ENCODE measurements at places on chromosomes 12 and 14.

DNA sequence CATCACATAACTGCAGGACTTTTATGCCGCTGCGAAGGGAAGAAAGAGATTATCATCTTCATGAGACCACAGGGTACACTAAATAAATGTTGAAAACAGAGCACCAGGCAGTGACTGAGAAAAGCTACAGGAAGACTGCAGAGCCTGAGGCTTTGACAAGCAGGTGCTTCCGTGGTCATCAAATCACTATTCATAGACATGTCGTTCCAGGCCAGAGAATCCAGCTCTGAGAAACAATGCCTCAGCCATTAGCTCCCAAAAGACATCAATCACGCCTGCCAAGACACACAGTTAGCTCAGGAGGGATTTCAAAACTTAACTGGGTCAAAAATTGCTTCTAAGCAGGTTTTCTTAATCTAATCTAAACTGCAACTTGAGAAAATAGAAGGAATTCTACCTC is 47.2 kb upstream of the GARIN6 start:
- DNase-seq = no peak

DNA sequence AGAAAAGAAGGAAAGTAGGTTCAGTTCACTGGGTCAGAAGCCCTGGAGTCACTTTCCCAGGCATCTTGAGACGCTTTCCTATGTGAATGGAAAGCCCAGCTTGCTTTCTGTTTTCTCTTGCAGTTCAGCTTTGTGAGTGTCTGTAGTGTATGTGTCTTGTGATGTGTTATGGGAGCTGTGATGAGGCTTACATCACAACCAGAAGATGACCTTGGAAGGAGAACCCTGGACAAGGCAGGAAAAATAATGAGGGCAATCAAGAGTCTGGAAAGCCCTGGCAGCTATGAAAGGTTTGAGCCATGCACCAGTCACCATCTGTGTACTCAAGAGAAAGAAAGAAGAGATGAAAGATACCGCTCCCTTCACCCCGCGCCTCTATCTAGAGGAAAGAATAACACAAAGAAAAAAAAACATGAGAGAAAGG is 35.2 kb upstream of the PTGR2 start:
- no peak for DNase-seq

DNA sequence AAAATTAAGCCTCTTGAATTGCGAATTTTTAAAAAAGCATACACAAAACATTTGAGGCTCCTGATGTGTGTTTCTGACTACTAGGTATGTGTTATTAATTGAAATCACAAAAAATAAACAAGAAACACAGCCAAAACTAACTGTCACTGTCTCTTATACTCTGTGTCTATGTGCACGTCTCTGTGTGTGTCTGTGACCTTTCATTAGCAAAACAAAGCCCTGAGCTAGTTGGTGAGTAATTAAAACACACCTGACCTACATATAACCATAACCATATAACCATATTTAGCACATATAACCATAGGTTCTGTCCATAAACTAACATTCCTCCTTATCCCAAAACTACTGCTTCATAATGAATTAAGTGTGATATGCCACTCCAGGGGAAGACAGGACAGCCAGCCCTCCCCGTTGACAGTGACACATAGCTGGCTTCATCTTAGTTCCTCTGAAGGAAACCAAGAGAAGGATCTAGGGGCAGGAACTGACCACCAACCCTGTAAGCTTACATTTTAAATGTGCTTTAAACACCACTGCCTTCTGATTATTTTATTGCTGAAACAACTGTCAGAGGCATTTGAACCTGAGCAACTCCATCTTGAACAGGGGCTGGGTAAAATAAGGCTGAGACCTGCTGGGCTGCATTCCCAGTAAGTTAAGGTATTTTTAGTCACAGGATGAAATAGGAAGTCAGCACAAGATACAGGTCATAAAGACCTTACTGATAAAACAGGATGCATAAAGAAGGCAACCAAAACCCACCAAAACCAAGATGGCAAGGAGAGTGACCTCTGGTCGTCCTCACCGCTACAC is 106.7 kb downstream of the PPP2R5E start:
- no peak for DNase-seq

DNA sequence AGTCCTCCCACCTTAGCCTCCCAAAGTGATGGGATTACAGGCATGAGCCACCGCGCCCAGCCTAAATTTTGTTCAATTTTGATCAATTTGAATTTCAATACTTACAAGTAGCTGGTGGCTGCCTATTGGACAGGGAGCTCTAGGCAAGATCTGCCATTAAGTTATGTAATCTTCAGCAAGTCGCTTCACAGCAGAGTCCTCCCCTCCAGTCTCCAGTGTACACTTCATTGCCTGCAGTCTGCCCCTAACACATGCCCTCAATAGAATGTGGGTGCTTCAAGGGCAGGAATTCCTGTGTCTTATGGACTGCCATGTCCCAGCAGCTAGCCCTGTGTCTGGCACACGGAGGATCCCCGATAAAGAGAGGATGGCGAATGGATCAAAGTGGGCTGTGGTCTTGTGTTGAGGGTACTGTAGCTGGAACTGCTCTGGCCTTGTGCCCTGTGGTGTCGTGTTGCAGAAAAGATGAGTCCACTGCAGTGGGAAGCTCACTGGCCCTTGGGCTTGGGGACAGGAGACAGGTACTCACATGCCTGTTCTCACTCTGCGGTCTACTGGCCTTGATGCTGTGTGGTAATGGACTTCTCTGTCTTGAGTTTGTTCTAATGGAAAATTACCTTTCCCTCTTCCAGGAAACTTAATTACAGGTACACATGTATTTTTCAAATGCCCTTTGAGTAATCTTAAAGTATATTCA is 67.6 kb downstream of the TECPR2 start:
- no peak for DNase-seq

DNA sequence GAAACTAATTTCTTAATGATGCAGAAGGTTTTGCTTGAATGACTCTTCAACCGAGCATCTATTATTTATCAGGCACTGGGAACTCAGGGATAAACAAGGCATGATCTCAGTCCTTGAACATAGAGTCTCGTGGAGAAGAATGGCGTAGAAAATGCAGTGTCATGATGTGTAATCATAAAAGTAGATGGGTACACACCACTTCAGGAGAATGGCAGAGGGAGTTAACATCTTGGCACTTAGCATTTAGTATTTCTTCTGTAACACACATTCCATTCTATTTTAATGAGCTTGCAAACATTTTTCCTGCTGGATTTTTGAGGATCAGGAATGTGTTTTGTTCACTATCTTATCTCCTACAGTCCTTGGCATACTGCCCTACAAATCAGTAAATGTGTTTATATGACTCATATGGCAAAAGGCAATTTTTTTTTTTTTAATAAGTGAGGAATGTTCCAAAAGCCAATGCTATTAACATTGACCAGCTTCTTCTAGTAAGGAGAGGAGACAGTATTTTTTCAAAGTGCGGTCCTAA is 3.8 kb downstream of the TXNRD1 start:
- DNase-seq = no peak

GRCh38 chr12:111870216-111870615 is 28.2 kb downstream of the MAPKAPK5 start:
- DNase-seq = no peak

- DNase-seq = no peak
These were observed 326.7 kb downstream of the SLC6A15 start for GRCh38 chr12:84585776-84586395.

DNA sequence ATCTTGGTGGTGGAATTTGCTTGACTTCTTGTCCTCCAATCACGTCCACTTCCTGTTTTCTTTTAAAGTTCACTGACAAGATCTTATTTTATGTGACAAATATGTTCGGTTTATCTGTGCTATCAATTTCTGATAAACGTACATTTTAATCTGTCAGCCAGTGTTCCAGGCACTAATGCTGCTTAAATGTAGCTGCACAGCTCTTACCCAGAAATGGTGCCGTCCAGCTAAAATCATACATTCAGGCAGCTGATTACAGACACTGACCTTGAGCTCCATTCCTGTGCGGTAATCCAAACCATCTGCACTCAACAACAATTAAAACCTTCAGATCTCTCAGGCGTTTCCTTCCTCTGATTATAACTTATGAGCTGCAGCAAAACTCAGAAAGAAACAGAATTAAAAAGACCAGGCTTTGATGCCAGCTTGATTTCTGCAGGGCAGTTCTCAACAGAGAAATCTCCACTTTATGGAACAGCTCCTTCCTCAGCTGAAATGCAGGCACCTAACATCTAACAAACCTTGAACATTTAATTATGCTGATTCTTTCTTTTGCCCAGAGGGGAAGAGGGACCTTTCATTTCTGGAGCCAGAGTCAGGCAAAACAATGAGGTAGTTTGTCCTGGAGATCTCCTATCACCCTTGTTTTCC is 26.4 kb upstream of the RASSF3 start:
- no peak for DNase-seq
